ENCODE measurements at places on chromosomes 1 and 21. TPM values are rescaled to one million over a fixed set of nuclear protein-coding genes. Genes with fewer than 3 reads are reported as not detected.

Gene SAMD11
- 51.8 TPM for total RNA-seq

Gene ZNHIT6
- 56.2 TPM for total RNA-seq

Gene NTMT2
- total RNA-seq, result not detected

Gene IKBKE
- total RNA-seq, result 6.4 TPM

Gene BACE2
- total RNA-seq, result 16.3 TPM

Gene ROR1
- 19.3 TPM for total RNA-seq

Gene DCDC2B
- total RNA-seq, result not detected

Gene S100A7A
- total RNA-seq, result not detected

Gene HSD17B7
- total RNA-seq, result 24.6 TPM

Gene XKR8
- total RNA-seq, result 10.6 TPM

Gene DMRTA2
- not detected for total RNA-seq

Gene FOXD3
- total RNA-seq, result 0.80 TPM

Gene OR2T29
- not detected for total RNA-seq

Gene GSTM1
- total RNA-seq, result not detected

Gene RAB3GAP2
- total RNA-seq, result 39.0 TPM

Gene THEM5
- total RNA-seq, result not detected

Gene LHX8
- total RNA-seq, result not detected

Gene GJA9
- total RNA-seq, result 0.10 TPM

Gene ADAMTS1
- 3.3 TPM for total RNA-seq
